KBM-7 (cell line): ENCODE measurements at places on chromosomes 7 and 10.

GRCh38 chr7:22680482-22680911 lies 46.5 kb upstream of the IL6 start:
- no peak for DNase-seq

DNA sequence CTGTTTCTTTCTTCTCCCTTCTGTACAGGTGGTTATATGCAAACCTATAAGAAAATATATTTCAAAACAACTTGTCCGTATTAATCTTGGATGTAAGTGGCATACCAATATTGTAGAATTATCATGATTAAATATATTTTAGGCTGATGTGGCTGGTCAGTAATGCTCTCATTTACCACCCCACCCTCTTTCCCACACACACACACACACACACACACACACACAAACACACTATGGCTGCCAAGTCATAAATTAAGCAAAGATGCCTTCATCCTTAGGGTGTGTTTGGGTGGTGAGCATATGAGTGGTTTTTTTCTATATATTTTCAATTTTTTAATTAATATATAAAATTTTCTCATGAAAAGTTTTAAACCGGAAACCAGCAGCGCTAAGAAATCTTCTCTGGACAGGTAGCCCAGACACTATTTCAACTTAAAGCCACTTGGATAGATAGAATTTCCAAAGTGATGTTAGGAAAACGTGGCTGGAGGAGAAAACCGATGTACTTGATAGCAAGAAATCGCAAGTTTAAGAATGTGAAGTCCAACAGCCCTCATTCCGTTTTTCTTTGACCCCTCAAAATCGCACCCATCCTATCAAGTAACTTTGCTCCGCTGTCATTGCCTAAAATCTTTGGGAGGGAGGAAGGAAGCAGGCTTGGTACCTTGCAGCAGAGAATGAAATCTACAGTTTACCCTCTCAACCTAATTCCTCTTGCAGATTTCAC lies 171.7 kb downstream of the FAM107B start:
- DNase-seq: no peak

DNA sequence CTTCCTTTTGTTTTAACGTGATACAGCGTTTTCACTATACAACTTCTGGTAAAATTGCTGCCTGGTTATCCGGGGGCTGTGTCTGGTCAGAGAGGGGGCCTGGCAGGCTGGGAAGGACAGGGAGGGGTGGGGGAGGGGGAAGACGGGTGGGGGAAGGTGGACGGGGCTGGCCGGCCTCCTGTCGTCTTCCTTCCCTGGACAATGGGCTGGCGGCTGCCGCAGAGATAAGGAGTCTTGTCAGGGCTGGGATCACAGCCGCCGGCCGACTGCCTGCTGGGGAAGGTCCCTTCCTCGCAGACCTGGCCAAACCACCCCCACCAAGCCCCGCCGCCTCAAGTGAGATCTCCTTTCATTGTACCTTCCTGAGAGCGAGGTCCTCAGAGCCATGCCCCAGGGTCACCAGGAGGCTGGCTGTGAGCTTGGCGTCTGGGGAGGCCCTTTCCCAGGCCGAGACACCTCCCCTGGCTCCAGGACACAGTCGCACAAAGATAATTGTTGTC lies 151.2 kb upstream of the TNRC18 start:
- DNase-seq: peak; percentile 22

DNA sequence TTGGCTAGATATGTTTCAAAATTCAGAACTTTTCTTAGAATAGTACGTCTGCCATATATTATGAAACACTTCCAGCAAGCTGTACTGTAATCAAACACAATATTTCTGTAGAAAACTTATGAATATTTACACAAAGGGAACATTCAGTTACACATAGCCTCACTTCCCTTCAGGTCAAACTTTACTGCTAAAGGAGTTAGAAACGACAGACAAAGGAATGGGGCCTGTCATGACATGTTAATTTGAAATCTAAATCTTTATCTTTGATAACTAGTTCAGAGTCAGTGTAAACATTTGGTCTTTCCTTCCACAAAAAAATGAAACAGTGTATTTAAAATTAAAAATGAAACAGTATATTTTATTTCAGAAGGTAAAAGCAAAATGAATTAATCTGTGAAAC lies 1.0 kb upstream of the CROT start:
- no peak for DNase-seq

GRCh38 chr7:132789281-132789680 lies 213.0 kb upstream of the PLXNA4 start:
- DNase-seq: no peak

GRCh38 chr7:1409555-1409954 lies 49.7 kb downstream of the MICALL2 start:
- DNase-seq: no peak

GRCh38 chr10:110217662-110218008 lies 10.2 kb downstream of the MXI1 start:
- DNase-seq: no peak

DNA sequence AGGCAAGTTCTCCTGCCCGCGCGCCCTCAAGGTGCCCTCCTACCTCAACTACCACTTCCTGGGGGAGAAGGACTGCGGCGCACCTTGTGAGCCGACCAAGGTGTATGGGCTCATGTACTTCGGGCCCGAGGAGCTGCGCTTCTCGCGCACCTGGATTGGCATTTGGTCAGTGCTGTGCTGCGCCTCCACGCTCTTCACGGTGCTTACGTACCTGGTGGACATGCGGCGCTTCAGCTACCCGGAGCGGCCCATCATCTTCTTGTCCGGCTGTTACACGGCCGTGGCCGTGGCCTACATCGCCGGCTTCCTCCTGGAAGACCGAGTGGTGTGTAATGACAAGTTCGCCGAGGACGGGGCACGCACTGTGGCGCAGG lies 1.4 kb downstream of the FZD1 start:
- no peak for DNase-seq

DNA sequence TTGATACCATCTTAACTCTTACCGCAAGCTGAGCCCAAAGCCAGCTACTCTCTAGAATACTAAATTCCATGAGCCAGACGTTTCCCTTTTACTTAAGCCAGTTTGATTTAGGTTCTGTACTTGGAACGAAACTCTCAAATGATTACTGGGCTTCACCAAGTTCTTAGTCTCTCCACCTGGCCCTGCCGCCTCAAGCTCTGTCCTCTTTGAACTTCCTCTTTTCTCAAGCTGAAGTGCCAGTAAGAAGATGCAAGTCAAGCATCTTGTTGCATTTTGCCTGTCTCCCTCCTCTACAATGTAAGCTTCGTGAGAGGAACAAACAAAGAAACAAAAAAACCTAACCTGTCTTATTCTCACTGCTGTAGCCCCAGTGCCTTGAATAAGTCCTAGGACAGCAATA lies 358.2 kb upstream of the NPVF start:
- DNase-seq: peak; percentile 15

- DNase-seq: no peak
Observed at GRCh38 chr10:74842301-74842954, 16.0 kb downstream of the KAT6B start.

DNA sequence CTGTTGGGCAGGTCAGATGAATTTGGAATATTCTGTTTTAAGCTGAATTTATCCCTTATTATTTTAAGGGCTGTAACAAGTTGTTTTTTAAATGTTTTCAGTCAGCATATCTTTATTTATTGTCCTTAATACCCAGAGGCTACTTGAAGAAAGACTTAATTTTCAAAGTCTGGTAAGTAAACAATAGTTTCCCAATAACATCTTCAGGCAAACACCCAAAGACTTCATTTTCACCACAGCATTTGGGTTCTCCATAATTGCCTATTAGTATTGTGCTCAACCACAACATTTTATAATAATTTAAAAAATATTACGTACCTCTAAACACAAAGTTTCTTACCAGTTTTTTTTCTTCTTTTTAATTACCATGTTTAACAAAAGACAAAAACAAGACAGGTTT lies 60.0 kb upstream of the MKLN1 start:
- DNase-seq: no peak

GRCh38 chr7:132708470-132708869 lies 132.2 kb upstream of the PLXNA4 start:
- DNase-seq: no peak

DNA sequence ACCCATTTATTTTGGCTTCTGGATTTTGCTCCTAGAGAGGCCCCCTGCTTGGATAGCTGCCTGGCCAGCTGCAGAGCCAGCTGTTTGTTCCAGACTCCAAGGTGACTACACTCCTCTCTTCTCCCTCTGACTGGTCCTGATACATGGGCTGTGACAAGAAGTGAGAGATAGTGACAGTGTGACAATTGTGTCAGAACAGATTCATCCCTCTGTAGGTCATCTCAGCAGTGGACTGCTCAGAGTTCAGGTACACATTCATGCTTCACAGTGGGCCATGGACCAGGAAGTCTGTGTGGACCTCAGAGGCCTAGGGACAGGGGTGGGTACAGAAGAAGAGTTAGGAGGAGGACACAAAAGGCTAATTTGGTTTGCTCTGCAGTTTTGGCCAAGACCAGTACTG lies 188.2 kb upstream of the MKLN1 start:
- DNase-seq: no peak

- DNase-seq: no peak
Observed at GRCh38 chr7:78178319-78178718, 379.7 kb downstream of the PHTF2 start.

DNA sequence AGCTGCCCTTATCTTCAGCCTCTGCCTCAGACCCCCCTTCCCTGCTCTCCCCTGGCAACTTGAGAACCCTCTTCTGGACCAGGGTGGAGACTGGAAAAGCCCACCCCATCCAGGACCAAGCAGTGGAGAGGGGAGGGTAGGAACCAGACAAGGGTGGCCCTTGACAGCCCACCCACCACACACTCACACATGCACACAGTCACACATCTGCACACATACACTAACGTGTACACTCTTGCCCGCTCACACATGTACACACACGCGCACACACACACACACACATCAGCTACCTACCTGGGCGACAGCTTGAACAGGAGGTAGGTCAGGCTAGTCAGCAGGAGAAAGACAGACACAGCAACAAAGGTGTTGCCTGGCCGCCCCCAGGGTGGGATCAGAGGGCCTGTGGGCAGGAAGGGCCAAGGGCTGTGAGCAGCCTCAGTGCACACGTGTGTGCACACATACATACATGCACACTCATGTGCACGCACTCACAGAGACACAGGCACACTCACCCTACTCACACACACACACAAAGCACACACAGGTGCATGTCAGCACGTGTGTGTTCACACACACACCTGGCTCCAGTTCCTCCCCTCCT lies 34.9 kb upstream of the TUBB8 start:
- DNase-seq: no peak

DNA sequence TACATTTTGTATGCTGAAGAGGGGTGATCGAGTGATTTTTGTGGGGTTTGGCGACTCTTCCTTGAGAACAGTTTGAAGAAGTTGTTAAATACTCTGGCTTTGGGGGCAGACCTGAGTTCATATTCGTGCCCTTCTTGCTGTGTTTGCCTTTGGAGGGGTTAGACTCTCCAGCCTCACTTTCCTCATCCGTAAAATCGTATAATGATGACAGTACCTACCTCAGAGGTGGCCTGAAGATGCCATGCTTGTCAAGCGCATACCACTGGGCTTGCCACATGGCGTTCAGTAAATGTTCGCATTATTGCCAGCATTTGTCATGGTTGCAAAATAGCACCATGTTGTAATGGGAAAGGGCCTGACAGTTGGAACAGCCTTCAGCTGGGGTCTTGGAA lies 1.3 kb downstream of the STK17A start:
- DNase-seq: peak; percentile 40

- DNase-seq: no peak
Observed at GRCh38 chr10:80390740-80391139, 17.6 kb upstream of the PRXL2A start.

- DNase-seq: no peak
Observed at GRCh38 chr10:118820326-118821116, 65.8 kb upstream of the CACUL1 start.

DNA sequence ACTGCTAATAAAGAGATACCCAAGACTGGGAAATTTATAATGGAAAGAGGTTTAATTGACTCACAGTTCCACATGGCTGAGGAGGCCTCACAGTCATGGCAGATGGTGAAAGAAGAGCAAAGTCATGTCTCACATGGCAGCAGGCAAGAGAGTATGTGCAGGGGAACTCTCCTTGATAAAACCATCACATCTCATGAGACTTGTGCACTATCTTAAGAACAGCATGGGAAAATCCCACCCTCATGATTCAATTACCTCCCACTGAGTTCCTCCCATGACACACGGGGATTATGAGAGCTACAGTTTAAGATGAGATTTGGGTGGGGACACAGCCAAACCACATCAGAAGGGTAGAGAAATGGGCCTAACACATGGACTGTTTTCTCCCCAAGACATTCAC lies 156.3 kb downstream of the CCDC71L start:
- DNase-seq: no peak

DNA sequence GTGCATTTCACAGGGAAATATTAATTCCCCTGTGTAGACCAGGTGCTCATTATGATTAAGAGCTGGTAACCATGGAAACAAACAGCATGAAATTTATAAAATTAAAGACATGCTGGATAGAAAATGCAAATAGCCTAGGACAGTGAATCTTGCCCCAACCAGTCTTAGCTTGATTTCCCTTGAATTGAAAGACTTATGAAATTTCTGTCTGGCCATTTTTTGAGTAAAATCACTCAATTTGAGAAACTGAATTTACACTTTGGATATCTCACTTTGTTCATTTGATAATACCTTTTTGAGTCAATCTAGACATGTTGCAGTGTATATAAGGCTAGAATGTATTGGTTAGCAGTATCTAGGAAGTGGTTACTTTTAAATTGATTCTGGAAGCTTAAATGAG lies 4.4 kb upstream of the SMIM30 start:
- DNase-seq: no peak

GRCh38 chr7:128029405-128029995 lies 1.7 kb downstream of the LRRC4 start:
- no peak for DNase-seq

- DNase-seq: no peak
Observed at GRCh38 chr10:25631471-25631870, 302.6 kb upstream of the MYO3A start.

DNA sequence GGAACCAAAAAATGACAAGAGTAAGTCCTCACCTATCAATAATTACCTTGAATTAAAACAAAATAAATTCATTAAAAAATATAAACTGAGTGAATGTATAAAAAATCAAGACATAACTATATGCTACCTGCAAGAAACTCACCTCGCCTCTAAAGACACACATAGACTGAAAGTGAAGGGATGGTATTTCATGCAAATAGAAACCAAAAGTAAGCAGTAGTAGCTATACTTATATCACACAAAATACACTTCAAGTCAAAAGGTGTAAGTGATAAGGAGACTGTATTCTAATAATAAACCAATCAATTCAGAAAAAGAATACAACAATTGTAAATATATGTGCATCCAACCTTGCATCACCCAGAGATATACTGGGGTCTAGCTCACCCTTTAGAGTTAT lies 332.6 kb downstream of the SH2D4B start:
- DNase-seq: no peak

DNA sequence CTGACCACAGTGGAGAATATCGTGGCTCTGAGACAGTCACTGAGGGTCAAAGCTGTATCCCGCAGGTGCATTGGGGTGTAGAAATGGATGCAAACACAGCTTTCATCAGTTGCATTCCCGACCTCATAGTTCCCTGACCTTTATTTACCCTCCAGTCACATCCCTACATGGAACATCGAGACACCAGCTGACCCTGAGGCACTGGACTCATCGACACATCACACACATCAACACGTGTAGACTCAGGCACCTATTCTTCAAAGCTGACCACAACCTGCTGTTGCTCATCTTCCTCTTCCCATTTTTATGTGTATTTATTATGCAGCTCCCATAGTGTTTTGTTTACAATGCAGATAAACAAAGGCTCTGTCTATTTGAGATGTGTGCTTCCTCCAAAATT lies 396.9 kb upstream of the NRP1 start:
- DNase-seq: no peak
